ENCODE measurements at places on chromosomes 4 and X.

DNA sequence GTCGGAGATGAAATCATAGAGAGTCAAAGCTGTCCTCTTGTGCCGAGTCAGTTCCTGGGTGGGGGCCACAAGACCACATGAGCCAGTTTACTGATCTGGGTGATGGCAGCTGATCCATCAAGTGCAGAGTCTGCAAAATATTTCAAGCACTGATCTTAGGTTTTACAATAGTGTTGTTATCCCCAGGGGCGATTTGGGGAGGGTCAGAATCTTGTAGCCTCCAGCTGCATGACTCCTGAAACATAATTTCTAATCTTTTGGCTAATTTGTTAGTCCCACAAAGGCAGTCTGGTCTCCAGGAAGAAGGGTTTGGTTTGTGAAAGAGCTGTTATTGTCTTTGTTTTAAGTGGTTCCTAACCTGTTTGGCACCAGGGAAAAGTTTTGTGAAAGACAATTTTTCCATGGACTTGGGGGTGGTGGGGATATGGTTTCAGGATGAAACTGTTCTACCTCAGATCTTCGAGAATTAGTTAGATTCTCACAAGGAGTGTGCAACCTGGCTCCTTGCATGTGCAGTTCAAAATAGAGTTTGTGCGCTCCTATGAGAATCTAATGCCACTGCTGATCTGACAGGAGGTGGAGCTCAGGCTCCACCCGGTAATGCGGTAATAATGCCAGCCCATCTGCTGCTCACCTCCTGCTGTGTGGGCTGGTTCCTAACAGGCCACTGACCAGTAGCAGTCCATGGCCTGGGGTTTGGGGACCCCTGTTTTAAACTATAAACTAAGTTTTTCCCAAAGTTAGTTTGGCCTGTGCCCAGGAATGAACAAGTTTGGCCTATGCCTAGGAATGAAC, 29.2 kb downstream of the METAP1 start:
- peaks cover 19% of the 10 kb centered on the region for H3K36me3 ChIP-seq
- H3K27ac ChIP-seq, result no peak overlapping the region
- no peaks in the 10 kb centered on the region for H3K4me1 ChIP-seq
- no peak overlapping the region for H3K4me3 ChIP-seq
- no peaks in the 10 kb centered on the region for H3K27me3 ChIP-seq

GRCh38 chr4:146488495-146489174, 33.1 kb downstream of the SLC10A7 start:
- no peaks in the 10 kb centered on the region for H3K27me3 ChIP-seq
- DNase-seq, result peak; percentile 17
- H3K4me1 ChIP-seq, result peaks cover 10% of the 10 kb centered on the region

- no peak overlapping the region for H3K27ac ChIP-seq
- no peaks in the 10 kb centered on the region for H3K4me1 ChIP-seq
- H3K36me3 ChIP-seq, result no peaks in the 10 kb centered on the region
- H3K27me3 ChIP-seq, result peaks cover 2% of the 10 kb centered on the region
- H3K4me3 ChIP-seq, result no peak overlapping the region
These were observed 29.1 kb downstream of the PPP2R2C start for GRCh38 chr4:6443035-6444023.

- H3K36me3 ChIP-seq, result no peaks in the 10 kb centered on the region
- H3K27me3 ChIP-seq, result no peaks in the 10 kb centered on the region
- H3K4me3 ChIP-seq, result no peak overlapping the region
These were observed 951 bp downstream of the SH3BP2 start for GRCh38 chr4:2793586-2794485.

DNA sequence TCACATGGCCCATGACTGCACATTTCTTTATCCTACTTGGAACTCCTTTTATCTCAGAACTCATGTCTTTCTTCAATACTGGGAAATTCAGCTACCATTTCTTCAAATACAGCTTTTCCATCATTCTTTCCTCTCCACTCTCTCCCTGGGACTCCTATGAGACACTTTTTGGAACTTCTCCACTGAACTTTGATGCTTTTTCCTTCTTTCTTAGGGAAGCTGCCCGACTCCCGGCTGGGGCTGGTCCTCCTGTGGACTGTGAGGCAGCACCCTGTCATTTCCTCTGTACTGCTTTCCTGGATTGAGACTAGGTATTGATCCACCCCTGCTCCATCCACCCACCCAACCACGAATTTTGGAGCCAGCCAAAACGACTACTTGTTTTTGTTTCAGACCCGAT, 40.0 kb downstream of the ZFYVE28 start:
- no peak overlapping the region for H3K27ac ChIP-seq
- peaks cover 14% of the 10 kb centered on the region for H3K27me3 ChIP-seq
- no peak overlapping the region for H3K4me3 ChIP-seq
- no peak for DNase-seq

DNA sequence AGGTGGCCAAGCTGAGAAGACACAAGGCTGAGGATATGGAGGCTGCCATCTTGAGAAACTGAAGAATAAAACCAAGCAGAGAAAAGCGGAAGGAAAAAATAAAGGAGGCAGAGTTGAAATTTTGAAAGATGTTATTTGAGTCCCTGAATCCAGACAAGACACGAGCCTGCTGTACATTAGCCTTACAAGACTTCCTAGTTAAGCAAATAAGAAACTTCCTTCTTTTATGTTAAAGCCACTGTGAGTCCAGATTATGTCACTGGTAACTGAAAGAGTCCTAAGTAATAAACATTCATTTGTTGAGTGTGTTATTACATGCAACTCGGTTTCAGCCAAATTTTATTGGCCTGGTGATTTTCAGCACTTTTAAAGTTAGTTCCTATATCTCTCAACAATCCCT, 30.4 kb downstream of the DRD5 start:
- H3K36me3 ChIP-seq, result no peaks in the 10 kb centered on the region
- no peak for DNase-seq
- H3K4me3 ChIP-seq, result no peak overlapping the region
- no peaks in the 10 kb centered on the region for H3K4me1 ChIP-seq
- no peaks in the 10 kb centered on the region for H3K27me3 ChIP-seq

DNA sequence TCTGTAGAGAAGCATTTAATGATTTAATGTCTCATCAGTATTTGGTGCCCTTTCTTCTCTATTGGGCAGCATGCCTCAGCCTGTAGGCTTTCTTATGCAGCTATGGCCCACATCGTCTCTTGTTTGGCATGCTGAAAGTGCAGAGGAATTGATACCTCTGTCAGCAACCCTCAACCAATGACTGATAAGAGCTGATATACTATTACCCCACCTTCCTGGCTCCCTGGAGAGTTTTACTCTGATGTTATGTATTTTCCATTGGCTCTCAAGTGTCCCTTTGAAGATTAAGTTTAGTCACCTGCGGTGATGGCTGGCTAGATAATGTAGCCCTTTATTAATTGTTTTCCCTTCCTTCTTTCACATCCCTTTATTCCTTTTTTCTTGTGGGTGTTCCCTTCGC, 41.2 kb upstream of the PDHA2 start:
- no peaks in the 10 kb centered on the region for H3K36me3 ChIP-seq
- no peak overlapping the region for H3K27ac ChIP-seq
- no peak for DNase-seq
- peaks cover 9% of the 10 kb centered on the region for H3K4me1 ChIP-seq

GRCh38 chr4:27717431-27717755, 856.8 kb downstream of the STIM2 start:
- no peak overlapping the region for H3K4me3 ChIP-seq
- no peaks in the 10 kb centered on the region for H3K4me1 ChIP-seq
- no peaks in the 10 kb centered on the region for H3K36me3 ChIP-seq
- H3K27ac ChIP-seq, result no peak overlapping the region
- H3K27me3 ChIP-seq, result no peaks in the 10 kb centered on the region
- DNase-seq, result no peak

DNA sequence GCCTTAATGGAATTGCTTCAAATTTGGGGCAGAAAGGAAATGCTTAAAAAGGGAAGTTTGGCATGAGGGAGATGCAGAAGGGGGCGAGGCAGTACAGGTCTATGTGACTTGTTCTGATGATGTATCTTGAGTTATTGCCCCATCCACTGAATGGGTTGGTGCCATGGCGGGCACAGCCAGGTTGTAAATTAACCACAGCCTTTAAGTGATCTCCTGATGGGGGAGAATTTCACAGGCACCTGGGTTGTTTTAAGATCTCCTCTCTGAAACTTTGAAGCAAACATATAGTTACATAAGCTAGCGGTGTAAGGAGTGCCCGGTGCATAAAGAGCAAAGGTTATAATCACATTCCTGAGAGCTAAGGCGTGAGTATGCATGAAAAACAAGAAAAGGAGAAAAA, 37.0 kb downstream of the NPY5R start:
- no peaks in the 10 kb centered on the region for H3K27me3 ChIP-seq
- H3K4me3 ChIP-seq, result no peak overlapping the region
- no peaks in the 10 kb centered on the region for H3K36me3 ChIP-seq
- H3K27ac ChIP-seq, result no peak overlapping the region
- H3K4me1 ChIP-seq, result no peaks in the 10 kb centered on the region
- no peak for DNase-seq

- no peak for DNase-seq
- no peak overlapping the region for H3K4me3 ChIP-seq
- H3K27ac ChIP-seq, result no peak overlapping the region
- H3K27me3 ChIP-seq, result peaks cover 7% of the 10 kb centered on the region
- H3K36me3 ChIP-seq, result no peaks in the 10 kb centered on the region
These were observed 301.0 kb downstream of the PAPSS1 start for GRCh38 chr4:107419052-107419451.

DNA sequence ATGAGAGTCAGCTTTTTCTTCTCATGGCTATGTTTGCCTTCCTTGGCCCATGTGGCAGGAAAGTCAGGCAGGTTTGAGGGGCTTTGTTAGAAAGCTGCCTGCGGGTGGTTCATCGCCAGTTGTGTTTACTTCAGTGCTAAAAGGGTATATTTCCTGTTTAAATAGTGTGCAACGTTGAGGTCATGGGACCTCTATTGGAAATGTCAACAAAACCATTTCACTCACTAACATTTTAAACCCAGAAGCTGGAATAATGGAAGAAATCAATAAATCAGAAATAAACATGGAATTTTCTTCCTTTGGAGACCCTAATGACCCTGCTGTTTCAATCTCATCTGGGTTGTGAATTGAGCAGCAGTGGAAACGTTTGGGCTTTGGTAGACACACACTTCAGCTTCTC, 185.8 kb downstream of the ANKRD50 start:
- H3K27me3 ChIP-seq, result no peaks in the 10 kb centered on the region
- no peaks in the 10 kb centered on the region for H3K36me3 ChIP-seq
- no peak overlapping the region for H3K27ac ChIP-seq
- DNase-seq, result no peak
- H3K4me1 ChIP-seq, result no peaks in the 10 kb centered on the region
- no peak overlapping the region for H3K4me3 ChIP-seq

DNA sequence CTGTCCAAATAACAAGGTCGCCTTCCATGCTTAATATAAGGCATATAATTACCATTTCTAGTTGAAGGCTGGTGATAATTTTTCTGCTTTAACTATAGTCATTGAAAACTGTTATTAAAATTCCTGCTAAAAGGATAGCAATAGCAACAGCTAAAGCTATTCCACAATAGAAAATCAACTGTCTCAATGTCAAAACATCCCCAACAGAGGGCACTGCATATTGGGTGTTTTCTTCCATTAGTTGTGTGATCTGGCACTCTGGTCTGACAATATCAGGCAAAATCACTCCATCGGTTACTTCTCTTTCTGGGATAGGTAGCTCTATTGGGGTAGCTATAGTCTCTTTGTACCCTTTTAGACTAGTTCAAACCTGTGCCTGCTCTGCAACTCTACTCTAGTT, 53.5 kb downstream of the TMPRSS11F start:
- no peak overlapping the region for H3K4me3 ChIP-seq
- DNase-seq, result no peak
- no peaks in the 10 kb centered on the region for H3K36me3 ChIP-seq
- no peaks in the 10 kb centered on the region for H3K27me3 ChIP-seq
- H3K27ac ChIP-seq, result no peak overlapping the region

- H3K36me3 ChIP-seq, result no peaks in the 10 kb centered on the region
- H3K27me3 ChIP-seq, result no peaks in the 10 kb centered on the region
- H3K4me1 ChIP-seq, result no peaks in the 10 kb centered on the region
- no peak overlapping the region for H3K27ac ChIP-seq
These were observed 33.1 kb upstream of the ANXA10 start for GRCh38 chr4:168059251-168059650.

GRCh38 chrX:130009658-130010223, 27.3 kb downstream of the BCORL1 start:
- no peaks in the 10 kb centered on the region for H3K27me3 ChIP-seq
- no peak overlapping the region for H3K4me3 ChIP-seq
- H3K36me3 ChIP-seq, result peaks cover 25% of the 10 kb centered on the region
- H3K4me1 ChIP-seq, result no peaks in the 10 kb centered on the region
- no peak overlapping the region for H3K27ac ChIP-seq

- peaks cover 87% of the 10 kb centered on the region for H3K36me3 ChIP-seq
- no peak overlapping the region for H3K4me3 ChIP-seq
- H3K27me3 ChIP-seq, result no peaks in the 10 kb centered on the region
These were observed 31.2 kb downstream of the PIGG start for GRCh38 chr4:530017-530781.

DNA sequence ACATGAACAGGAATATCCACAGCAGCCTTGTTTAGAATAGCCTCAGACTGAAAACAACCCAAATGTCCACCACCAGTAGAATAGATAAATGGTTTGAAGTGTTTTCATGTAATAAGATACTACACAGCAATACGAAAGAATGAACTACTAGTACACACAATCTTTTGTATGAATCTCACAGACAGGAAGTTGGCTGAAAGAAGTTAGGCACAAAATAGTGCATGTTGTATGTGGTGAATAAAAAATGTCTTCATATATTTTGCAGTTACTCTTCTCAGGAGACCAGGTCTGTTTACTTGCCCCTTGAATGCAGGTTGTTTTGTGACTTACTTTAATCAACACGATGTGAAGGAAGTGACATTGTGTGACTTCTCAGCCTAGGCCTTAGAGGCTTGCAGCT, 75.9 kb upstream of the LEF1 start:
- H3K4me1 ChIP-seq, result peaks cover 14% of the 10 kb centered on the region
- no peaks in the 10 kb centered on the region for H3K27me3 ChIP-seq
- no peaks in the 10 kb centered on the region for H3K36me3 ChIP-seq
- H3K27ac ChIP-seq, result peak overlapping the region; percentile 7
- DNase-seq, result no peak

DNA sequence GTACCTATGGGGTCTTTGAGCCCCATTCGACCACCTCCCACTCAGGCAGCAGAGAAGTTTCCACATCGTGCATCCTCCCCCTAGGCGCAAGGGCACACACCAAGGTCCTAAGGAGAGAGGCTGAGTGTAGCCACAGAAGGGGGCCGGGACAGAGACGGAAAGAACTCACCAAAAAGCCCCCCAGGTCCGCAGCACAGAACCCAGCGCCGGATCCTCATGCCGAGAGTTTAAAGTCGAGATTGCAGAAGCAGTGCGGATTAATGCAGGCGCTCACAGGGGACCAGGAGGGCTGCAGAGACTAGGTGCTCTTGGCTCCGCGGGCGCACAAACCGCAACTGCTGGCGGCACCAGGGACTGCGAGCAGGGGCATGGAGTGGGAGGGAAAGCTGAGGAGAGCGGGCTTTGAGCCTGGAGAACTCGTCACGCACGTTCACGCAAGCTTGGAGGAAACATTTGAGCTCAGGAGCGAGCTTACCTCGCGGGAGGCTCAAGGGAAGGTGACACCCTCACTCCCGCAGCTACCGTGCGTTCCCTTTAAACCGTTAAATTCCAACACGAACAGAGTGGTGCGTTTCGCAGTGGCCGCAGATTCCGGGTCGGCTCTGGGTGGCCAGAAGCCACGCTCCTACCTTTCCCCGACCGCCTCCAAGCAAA, 8.5 kb downstream of the NKX3-2 start:
- no peaks in the 10 kb centered on the region for H3K4me1 ChIP-seq
- no peak overlapping the region for H3K27ac ChIP-seq
- no peak for DNase-seq
- H3K4me3 ChIP-seq, result no peak overlapping the region
- no peaks in the 10 kb centered on the region for H3K27me3 ChIP-seq

- H3K36me3 ChIP-seq, result no peaks in the 10 kb centered on the region
- DNase-seq, result no peak
- no peaks in the 10 kb centered on the region for H3K27me3 ChIP-seq
- no peak overlapping the region for H3K27ac ChIP-seq
These were observed 8.3 kb downstream of the ZIC3 start for GRCh38 chrX:137574102-137574783.

- no peaks in the 10 kb centered on the region for H3K27me3 ChIP-seq
- peak overlapping the region; percentile 65 for H3K27ac ChIP-seq
- no peak for DNase-seq
- H3K4me1 ChIP-seq, result peaks cover 16% of the 10 kb centered on the region
These were observed 691.5 kb upstream of the HTR2C start for GRCh38 chrX:113892401-113892800.

All from DND-41 (cell line).